Ascending aorta (tissue), 2 donors: ENCODE measurements at places on chromosomes 11 and 22.

DNA sequence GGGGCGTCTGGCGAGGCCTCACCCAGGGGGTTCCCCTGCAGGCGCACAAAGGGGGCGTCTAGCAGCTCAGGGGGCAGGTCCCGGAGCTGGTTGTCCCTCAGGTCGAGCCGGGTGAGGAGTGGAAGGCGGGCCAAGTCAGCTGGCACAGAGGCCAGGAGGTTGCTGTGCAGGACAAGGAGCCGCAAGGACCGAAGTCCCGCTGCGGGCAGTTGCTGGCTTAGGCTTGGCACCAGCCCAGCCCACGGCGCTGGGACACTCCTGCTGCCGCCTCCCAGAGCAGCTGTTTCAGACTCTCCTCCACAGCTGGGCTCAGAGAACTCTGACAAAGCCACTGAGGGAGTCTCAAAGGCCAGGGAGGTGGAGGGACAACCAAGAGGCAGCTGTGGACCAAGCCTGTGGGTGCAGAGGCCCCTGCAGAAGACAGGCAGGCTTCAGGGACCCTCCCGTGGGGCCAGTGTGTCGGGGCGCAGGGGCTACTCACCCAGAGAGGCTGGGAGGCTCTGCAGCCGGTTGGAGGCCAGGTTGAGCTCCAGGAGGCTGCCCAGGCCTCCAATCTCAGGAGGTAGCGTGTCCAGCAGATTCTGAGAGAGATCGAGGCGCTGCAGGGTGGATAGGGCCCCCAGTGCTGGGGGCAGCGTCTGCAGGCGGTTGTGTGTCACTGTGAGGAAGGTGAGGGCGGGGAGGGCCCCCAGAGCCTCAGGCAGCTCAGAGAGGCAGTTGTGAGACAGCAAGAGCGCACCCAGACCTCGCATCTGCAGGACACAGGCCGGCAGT, 2.2 kb downstream of the PIDD1 start:
- no peak for DNase-seq

DNA sequence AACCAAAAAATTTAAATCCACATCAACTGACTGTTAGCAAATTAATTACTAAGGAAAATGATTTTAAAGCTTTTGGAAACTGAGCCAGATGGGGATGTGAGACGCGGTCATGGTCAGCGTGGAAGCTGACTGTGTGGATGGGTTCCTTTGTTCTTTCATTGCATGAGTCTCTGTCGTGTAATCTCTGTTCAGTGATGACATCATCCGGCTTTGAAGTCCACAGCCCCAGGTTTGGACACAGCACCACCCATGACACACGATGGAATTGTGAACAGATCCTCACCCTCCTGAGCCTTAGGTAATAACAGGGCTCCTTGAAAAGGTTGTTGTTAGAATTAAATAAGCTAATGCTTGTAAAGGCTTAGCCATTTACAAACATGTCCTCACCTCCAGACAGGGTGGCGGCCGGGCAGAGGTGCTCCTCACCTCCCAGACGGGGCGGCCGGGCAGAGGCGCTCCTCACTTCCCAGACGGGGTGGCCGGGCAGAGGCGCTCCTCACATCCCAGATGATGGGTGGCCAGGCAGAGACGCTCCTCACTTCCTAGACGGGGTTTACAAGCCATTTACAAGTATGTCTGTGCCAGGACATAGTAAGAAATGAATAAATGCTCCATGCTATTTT, 677.3 kb downstream of the TBC1D22A start:
- no peak for DNase-seq

DNA sequence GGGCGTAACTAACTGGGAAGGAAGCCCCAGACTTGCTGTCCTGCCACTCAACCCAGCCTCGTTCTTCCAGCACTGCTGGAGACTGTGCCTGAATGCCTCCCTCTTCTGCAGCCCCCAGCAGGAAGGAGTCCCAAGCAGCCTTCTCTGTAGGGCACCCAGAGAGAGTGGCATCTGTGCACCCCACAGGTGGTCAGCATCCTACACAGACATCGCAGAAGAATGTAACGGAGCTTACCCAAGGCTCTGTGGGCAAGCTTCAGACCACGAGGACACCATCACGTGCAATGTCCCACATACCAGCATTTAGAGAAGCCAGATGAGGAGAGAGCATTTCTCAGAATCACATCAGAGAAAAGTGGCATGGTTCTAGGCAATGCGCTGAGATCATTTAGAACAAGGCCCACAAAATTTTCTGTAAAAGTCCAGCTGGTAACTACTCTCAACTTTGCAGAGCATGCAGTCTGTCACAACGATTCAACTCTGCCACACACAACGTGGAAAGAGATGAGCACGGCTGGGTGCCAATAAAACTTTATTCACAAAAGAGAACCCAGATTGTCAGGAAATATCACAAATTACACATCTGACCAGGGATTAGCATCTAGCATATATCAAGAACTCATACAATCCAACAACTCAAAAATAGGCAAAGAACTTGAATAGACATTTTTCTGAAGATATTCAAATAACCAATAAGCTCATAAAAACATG, 33.4 kb downstream of the SHANK2 start:
- DNase-seq: peak; percentile 45

GRCh38 chr11:88827018-88827676, 238.6 kb downstream of the GRM5 start:
- no peak for DNase-seq

- no peak for DNase-seq
These were observed 1.2 kb downstream of the DDX6 start for GRCh38 chr11:118789501-118790356.

DNA sequence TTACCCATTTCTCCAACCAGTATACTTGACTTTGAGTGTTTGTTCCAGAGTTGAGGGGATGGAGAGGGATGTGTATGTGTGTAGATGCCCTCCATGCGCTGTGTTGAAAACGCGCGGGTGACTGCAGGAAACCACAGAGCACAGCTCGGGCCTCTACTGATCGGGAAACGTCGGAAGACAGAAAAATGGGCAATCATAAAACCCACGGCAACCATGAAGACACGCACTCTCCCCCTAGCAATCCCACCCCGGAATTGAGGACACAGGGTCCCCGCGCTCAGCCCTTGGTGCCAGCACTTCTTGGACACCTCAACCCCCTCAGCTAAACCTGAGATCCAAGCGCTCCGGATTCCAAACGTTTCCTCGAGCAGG, 251 bp upstream of the UQCC3 start:
- DNase-seq: no peak

DNA sequence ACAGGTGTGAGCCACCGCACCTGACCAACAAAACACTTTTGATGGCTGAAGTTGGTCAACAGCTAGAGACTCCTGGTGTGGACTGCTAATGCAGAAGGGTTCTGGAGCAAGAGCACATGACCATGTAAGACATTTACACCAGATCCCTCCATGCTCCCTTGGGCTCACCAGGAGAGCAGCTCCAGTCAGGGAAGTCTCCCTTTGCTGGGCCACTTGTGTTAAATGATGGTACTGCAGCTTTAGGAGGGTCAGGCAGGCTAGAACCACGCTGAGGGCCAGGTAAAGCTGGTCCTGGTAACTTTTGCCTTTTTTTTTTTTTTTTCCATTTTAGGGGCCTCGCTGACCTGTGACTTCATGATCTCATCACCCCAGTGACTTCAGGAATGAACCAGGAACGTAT, 146.4 kb downstream of the FBXO7 start:
- no peak for DNase-seq

- no peak for DNase-seq
These were observed 97.0 kb downstream of the SPON1 start for GRCh38 chr11:14059491-14059890.

- no peak for DNase-seq
These were observed 10.4 kb upstream of the MRGPRD start for GRCh38 chr11:68990995-68991780.

- no peak for DNase-seq
These were observed 10.0 kb upstream of the ABCC8 start for GRCh38 chr11:17486646-17487045.

GRCh38 chr11:109972939-109973338, 120.3 kb upstream of the ZC3H12C start:
- DNase-seq: no peak

DNA sequence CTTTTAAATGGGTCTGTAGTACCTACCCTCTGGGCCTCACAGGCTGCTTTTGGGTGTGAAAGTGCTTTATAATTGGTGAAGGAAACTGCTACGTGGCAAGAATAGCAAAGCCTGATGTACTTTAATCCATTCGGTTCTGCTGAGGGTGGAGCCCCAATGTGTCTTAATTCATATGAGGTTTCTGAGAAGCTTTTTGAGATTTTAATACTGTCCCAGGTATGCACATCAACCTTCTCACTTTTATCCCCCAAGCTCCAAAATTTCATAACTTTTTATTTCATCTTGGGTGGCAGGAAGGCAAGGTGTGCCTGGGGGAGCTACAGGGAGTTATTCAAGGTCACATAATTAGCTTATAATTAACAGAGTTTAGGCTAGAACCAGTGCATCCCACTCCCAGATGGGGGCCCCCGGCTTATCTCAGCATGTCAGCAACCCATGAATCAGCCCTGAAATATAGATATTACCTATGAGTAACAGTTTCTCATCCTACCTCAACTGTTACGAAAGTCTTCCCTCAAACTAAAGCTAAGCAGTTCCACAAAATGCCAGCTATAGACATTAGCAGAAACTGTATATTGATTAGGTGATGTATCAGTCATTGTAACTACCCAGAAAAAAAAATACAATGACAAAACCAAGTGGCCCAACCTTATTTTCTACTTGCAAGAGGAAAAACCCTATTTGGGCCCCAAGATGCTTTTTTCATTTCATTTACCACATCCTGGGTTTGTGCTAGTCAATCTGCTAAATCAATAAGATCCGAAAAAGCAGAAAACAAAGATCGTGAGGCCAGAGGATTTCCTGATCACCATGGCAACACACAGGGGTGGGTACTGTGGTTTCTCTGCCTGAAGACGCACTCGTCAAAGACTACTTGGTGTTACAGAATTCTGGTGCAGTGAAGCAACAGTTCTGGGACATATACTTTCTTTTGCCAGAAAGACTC, 26.7 kb downstream of the CD44 start:
- no peak for DNase-seq

DNA sequence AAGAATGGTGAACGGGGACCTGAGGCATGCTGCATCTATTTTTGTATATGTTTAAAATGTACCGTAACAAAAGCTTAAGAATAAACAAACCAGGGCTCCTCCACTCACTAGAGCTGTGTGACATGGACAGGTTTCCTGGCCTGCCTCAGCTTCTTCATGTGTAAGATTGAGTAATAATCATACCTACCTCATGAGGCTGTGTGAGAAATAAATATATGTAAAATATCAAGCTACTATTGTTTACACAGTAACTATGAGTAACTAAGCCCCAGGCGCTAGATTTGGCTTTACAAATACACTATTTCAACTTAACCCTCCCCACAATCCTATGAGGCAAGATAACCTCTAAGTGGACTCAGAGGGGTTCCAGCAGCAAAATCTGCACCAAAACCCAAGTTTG, 66.4 kb downstream of the SMCO4 start:
- DNase-seq: no peak

GRCh38 chr11:33307984-33308383, 50.8 kb downstream of the HIPK3 start:
- DNase-seq: no peak

- DNase-seq: no peak
These were observed 12.7 kb downstream of the C11orf91 start for GRCh38 chr11:33687733-33688479.

- DNase-seq: no peak
These were observed 35.7 kb upstream of the LRRC10B start for GRCh38 chr11:61472868-61473267.

DNA sequence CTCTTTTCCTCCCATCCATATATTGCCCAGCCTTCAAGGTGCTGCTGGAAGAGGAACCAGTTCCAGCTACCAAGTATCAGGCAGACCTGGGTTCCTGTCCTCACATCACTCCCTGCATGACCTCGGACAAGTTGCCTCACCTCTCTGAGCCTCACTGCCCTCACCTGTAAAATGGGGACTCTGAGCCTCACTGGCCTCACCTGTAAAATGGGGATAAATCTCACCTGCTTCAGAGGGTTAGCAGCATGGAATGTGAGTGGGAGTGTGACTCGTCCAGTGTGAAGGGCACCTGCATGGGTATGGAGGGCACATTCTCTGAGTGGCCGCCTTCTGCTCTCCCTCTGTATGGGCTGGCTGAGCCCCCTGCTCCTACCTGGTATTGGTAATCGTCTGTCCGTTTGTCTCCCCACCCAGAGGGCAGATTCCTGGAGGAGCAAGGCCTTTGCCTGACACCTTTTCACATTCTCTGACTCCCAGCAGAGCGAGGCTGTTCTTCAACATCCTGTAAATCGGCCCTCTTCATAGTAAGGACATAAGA, 3.7 kb downstream of the GRIK4 start:
- DNase-seq: no peak

DNA sequence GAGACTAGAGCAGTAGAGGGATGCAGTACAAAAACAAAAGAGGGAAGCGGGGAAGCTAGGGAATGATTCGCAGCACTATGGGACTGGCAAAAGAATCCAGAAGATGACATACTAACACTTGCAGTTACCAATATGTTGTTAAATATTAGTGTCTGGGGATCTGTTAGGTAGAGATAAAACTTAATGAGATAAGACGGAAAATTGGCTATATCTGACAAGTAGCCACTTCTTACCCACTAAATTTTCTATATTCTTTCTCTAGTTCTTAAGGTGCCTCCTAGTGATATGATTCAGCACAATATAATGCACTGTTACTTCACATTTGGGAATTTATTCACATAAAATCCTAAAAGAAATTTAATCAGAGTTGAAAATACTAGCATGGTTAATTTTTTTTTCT, 30.8 kb downstream of the CCDC90B start:
- DNase-seq: no peak

- no peak for DNase-seq
These were observed 42.2 kb downstream of the FAT3 start for GRCh38 chr11:92266806-92267205.

- no peak for DNase-seq
These were observed 30.0 kb upstream of the FLI1 start for GRCh38 chr11:128663824-128664223.
